GM23338 (cell line): ENCODE measurements at places on chromosomes 4 and X. TPM values are rescaled to one million over a fixed set of nuclear protein-coding genes. Genes with fewer than 3 reads are reported as not detected.

- DNase-seq = no peak
Measured at GRCh38 chr4:18954538-18954937, 933.0 kb upstream of the LCORL start.

DNA sequence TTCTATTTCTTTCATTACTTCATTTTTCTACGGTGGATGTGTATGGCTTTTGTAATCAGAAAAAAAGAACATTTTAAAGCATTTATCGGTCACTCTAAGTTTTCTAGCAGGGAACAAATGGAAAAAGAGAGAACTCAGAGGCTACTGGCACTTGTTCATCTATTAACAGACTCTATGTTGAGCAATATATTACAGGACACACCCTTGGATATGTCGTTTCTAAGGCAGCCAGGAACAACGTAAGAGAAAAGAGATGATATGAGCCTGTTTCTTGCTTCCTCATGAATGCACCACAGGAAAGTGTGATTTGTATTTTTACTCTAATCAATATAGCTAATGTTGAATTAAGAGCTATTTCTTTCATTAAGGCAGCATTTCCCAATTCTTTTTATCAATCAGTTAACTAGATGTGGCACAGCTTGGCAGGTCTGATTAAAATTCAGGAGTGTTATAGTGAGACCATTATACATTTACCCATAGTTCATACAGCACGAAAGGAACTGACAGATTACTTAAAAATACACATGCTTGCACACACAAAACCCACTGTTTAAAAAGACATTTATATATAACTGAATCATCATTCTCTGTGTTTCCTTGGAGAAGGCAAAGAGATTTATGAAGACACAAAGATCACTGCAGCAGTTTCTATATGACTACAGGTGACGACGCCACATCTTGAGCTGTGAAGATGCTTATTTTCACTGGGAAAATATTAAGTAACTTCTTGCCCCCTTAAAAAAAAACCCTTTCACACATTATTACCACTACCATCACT lies 13.0 kb downstream of the RAB9B start:
- no peak for DNase-seq

DNA sequence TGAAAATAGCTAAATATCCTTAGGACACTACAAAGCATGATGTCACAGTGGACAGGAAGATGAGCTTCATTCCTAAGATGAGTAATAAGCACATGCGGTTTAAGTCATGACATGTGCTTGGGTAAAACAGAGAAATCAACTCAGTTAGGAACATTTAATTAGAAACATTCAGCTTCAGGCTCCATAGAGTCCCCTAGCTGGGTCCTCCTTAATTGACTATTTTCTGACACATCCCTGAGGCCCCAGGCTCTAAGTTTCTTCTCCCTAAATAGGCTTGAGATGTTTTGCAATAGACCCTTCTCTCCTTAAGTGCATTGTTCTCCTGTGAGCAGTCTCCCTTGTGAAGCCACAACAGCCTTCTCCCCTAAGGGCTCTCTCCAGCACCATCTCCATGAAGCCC lies 70.4 kb upstream of the ANXA3 start:
- DNase-seq = no peak

- no peak for DNase-seq
Measured at GRCh38 chr4:127967141-127967775, 2.1 kb downstream of the ABHD18 start.

DNA sequence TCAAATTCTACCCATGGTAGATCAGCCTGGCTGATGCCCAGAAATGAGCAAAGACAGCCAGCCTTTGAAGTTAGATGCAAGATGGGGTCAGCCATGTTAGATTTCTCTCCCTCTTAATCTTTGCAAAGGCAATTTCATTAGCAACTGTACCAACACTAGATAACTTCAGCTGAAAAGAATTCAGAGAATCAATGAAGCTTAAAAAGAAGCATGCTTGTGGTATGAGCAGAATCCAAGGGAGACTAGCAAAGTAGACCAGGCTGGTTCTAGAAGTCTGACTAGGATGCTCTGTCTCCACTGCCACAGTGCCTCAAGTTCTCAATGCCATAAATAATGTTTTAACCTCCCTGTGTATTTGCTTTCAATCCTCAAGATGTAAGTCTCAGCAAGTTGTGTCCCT lies 247.3 kb downstream of the SLC7A11 start:
- DNase-seq = no peak

DNA sequence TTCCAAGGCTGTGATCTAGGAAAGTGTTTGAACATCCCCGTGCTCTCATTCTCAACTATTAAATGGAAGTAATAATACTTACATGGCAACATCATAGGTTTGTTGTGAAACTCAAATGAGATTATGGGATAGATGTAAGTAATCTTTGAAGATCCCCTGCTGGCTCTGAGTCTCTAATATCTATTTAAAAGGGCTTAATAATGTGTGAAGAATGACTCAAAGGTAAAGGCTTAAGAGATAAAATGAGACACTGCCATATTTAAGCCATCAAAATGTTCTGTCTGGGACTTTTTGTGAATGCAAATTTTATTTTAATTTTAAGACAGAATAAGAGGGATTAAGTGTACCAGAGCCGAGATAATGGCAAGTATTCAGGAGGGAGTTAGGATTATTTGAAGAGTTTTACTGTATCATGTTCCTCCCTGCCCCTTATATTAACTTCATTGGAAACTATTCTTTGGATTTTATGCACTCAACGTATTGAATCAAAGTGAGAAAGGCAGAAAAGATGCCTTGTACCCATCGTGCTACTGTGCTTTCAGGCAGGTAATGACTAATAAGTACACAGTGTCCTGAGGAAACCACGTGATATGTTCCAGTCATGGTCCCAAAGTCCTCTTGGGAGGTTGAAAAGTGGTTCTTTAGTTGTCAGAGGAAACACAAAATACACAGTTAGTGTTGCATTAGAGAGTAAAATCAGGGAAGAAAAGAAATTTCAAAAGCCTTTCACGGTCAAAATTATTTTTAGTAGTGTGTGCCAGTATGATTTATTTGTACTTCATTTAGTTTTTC lies 192.4 kb downstream of the RBM46 start:
- DNase-seq = no peak

- DNase-seq = peak; percentile 54
Measured at GRCh38 chr4:138007572-138007971, 234.6 kb downstream of the SLC7A11 start.

GRCh38 chrX:2351999-2352995 lies 148.5 kb downstream of the DHRSX start:
- no peak for DNase-seq

Gene KLB
- 0.03 TPM in 1 of 2 replicates, not detected in the other for total RNA-seq

Gene ATP5ME
- 60.5 and 149 TPM in 2 replicates for total RNA-seq

Gene SMIM31
- not detected in 2 replicates for total RNA-seq

Gene C1QTNF7
- not detected in 2 replicates for total RNA-seq
